WERI-Rb-1 (cell line): ENCODE measurements at places on chromosomes 7 and 10.

GRCh38 chr7:106862317-106863089, 2.6 kb upstream of the PIK3CG start:
- no peak for DNase-seq

DNA sequence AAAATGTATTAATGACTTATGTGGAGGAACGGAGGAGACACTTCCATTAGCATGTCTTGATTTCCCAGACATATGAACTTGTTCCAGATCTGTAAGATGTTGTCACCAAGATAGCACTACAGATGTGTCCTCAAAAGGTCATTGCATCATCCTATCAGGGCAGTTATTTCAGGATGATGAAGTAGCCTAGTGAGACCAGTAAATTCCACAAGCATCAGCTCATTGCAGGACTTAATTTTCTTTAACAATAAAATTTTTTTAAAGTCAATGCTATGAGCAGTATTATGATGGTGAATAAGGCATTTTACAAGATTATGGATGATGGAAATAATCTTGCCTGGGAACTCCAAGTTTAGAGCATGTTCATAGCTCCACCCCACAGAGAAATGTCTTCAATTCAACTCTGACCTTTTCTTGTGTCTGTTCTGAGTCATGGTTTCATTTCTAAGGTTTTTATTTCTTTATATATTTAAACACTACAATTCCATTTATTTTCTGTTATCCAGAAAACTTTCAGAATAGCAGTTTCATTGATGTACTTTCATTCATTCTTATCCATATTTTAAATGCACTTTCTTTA, 1203.3 kb upstream of the CELF2 start:
- no peak for DNase-seq

GRCh38 chr10:123835575-123835974, 56.0 kb downstream of the CPXM2 start:
- no peak for DNase-seq

DNA sequence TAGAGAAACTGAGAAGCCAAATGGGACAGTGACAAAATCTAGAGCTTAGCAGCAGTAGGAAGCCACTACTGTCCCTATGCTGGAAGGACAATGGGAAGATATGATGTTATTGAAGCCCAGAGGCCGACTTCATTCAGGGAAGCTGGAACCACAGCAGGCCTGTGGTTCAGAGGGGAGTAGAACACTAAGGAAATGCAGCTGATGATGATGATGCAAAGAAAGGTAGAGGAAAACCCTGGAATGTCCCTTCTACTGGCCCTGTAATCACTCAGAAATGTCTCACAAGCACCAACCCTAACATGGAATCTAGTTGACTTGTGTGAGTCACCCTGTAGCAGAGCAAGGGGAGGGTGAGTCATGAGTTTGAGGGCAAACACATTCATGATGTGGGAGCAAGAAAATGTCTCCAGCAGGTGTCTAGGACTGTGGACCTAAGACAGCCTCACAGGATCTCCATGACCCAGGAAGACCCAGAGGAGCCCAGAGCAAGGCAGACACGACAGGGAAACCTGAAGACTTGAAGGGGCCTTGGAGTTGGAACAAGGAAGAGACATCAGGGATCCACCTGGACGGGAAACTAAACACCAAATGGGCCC, 37.0 kb upstream of the LRRC17 start:
- no peak for DNase-seq

DNA sequence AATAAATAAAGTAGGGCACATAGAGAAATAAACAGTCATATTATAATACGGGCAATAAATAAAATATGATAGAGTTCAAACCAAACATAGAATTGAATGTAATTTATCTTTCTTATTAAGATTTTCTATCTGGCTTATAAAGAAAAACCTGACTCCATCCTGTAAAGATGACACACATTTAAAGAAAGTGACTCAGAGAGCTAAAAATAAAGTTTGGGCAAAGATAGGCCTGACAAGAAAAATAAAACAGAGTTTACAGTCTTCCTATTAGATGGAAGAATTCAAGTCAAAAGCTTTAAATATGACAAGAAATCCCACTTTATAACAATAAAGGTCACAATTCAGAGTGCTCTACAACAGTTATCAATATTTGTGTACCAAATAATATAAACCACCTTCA, 580.6 kb downstream of the PHTF2 start:
- no peak for DNase-seq
